ENCODE measurements at places on chromosomes 6 and 20.

DNA sequence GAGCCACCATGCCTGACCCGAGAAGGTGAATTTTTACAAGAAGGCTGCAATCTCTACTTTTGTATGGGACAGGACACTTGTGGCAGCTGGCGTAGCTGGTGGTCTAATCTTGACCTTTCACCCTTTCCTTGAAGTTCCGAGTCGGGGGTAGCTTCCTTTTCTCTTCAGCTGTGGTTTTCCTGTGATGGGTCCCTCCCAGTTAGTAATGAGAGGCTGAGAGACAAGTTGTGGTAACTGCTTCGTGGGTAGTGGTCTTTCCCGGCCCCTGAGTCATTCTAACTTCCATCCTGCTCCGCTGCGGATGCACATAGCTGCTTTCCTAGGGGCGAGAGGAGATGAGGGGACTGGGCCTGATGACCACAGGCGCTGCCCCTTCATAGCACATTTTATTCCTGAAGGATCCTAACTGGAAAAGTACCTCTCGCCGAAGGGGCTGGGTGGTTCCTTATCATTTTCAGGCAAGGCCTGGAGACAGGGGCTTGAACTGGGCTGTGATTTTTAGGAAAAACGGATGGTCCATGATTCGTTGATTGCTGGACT is 3.1 kb downstream of the SYNJ2 start:
- DNase-seq = no peak

GRCh38 chr6:28371706-28372451 is 22.1 kb downstream of the ZKSCAN3 start:
- DNase-seq = no peak

DNA sequence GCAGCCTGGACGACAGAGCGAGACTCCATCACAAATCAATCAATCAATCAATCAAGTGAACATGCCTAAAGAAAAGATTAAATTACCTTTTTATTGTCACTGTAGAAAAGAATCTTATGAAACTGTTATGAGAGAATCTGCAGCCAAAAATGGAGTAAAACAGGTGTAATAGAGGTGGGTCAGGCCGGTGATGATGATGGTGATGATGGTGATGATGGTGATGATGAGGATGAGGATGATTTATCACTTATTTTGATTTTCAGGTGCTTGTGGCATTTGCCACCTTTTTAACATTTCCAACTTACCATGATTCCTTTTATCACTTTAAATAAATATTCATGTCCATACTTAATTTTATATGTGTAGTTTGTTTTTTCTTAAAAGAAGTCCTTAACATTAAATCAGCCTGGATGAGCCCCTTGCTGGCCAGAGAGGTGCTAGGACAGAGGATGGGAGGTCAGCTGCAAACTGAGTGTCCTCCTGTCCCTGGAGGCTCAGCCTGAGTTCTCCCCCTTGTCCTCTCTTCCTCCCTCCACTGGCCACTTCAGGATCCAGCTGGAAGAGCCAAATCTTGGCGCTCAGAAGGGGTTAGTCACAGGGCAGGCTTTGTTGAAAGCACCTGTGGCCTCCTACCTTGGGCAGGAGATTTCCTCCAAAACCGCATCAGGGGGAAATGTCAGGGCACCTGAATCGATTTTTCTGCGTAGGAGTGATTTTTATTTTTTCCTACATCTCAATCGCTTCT is 32.6 kb downstream of the SLC2A10 start:
- DNase-seq = no peak

DNA sequence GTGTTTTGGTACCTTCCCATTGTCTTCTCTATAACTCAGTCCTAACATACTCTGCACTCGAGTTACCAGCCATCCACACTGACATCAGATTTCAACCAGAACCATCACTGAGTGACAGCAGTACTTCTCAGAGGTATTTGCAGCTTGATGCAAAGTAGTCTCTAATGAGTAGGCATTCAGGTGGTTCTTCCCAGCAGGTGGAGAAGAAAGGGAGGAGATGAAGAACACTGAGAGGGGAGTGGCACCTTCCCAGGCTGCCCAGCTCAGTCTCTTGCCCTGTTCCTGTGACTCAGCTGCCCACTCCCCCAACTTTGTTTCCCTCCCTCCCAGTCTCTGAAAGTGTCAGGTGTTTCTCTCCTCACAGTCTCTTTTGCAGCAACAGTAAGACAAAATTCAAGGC is 38.7 kb upstream of the SMIM28 start:
- no peak for DNase-seq

DNA sequence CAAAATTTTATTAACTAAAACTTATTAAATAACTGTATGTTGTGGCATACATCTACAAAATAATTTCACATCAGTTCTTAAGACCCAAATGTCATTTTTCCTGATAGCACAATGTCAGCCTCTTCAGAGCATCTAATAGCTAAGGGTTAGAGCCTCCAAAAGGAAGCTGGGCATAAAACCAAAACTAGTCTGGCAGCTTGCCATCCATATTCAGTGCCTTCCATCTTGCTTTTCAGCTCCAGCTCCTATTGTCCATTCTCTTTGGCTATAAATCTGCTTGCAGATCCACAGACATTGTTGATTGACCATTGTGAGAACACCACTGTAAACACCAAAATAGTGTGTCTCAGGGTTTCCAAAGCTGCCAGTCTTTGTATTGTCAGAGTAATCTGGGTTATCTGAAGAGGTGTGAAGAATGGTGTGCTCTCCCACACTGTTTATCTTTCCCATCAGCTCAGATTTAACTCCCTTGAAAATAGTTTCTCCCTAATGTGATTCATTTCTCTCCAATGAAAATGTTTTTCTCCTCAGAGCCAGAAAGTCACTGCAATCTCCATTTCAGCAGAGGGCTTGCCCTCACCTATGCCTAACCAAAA is 154.8 kb upstream of the KCNQ5 start:
- DNase-seq = no peak

DNA sequence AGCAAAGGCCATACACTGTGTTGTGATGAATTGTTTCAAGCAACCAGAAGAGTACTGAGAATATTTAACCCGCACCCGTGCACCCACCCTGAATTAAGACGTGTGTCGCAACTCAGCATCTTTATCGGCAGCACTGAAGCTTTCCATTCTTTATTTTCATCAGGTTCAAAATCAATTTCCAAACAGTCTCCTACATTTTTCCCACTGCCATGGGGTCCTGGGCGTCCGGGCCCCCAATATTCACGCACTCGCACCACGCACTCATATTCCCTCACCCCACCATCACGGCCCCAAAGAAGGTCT is 1.8 kb downstream of the LTB start:
- DNase-seq = no peak

- DNase-seq = no peak
These were observed 319.5 kb upstream of the HSF2 start for GRCh38 chr6:122079916-122080315.
